Activated gamma-delta T cell (primary cell): ENCODE measurements at places on chromosomes 16 and 17.

GRCh38 chr17:8844229-8845218 is 22.9 kb downstream of the PIK3R6 start:
- DNase-seq: no peak

DNA sequence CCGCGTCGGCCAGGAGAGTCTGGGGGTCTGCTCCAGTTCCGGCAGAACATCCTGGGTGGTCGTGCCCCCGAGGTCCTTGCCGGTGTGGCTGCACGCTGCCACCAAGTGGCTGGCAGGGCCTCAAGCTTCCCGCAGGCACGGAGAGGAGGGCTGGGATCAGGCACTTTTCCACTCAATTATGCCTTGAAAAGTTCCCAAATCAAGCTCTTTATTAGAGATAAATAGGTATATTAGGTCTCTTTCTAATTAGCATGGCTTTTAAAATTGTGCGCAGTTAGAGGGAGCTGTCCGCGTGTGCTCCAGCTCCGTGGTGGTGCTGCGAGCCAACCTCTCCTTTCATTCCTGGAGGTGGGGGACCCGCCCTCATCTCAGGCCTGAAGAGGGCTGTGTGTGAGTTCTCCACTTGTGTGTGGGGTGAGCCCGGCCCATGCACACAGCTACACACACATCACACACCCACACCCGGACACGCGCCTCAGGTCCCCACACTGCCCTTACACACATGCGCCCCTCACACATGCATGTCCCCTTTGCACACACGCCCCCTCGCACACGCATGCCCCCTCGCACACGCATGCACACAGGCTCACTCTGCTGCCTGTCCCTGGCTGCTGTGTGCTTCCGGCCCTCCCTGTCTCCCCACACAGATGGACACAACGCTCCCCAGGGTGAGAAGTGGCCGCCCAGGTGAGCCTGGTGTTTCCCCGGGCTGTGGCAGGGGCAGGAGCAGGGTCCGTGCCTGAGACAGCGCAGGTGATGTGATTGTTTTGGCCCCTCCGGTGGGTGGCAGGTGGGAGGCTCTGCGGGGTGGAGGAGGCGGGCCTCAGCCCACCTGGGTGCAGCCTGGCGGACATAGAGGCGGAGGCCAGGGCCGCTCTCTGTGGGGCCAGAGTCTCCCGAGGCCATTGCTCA is 28.8 kb downstream of the CACNA1H start:
- DNase-seq: no peak

- no peak for DNase-seq
These were observed 11.4 kb upstream of the NLRC5 start for GRCh38 chr16:56977823-56978430.

DNA sequence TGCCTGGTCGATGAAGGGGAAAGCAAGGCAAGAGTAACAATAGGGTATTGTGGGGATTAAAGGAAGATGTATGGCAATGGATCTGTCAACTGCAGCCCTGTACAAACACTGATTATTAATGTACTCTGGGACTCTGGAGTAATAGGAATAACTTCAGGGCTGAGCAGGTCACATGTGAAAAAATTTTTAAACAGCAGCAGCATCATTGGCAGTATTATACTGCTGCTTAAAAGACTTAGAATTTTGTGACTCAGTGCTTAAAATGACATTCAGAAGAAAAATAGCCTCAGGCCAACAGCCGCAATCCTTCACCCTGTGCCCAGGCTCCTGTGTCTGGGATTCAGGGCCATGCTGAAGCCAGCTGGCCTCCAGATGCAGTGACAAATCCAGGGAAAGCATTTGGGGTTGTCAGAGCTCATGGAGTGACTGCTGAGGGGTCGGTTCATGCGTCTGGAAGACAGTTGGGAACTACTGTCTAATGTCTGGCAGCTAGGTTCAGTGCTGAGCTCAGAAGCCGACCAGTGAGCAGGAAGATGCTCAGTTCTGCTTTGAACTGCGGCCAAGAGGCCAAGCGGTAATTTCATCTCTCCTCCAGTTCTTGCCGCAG is 22.2 kb downstream of the TEX2 start:
- DNase-seq: no peak
